ENCODE measurements at places on chromosomes 2 and 18. TPM values are rescaled to one million over a fixed set of nuclear protein-coding genes. Genes with fewer than 3 reads are reported as not detected.

RNF152 gene
- 1.0 TPM for total RNA-seq

CROCC2 gene
- not detected for total RNA-seq

LHCGR gene
- not detected for total RNA-seq

ATP5F1A gene
- 205 TPM for total RNA-seq

DNER gene
- not detected for total RNA-seq

DNA sequence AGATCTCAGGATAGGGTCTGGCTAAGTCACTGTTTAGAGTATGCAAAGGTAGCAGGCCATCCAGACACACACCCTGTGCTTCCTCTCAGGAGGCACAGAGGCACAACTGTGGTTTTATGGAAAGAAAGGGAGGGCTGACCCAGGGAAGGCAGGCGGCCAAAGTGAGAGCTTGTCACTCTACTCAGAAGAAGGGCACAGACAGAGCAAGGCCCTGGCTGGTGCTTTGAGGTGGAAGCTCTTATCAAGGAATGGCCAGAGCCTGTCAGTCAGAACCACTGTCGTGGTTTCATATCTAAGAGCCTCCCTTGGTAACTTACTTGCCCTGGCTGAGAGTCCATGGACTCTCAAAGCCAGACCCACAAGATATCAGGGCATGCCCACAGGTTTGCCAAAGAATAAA, 40.7 kb downstream of the SLC9A2 start:
- H3K36me3 ChIP-seq, result no peaks in the 10 kb centered on the region
- DNase-seq, result no peak
- peaks cover 7% of the 10 kb centered on the region for H3K4me1 ChIP-seq
- no peak overlapping the region for H3K4me3 ChIP-seq
- H3K27me3 ChIP-seq, result no peaks in the 10 kb centered on the region
- no peak overlapping the region for H3K27ac ChIP-seq

DNA sequence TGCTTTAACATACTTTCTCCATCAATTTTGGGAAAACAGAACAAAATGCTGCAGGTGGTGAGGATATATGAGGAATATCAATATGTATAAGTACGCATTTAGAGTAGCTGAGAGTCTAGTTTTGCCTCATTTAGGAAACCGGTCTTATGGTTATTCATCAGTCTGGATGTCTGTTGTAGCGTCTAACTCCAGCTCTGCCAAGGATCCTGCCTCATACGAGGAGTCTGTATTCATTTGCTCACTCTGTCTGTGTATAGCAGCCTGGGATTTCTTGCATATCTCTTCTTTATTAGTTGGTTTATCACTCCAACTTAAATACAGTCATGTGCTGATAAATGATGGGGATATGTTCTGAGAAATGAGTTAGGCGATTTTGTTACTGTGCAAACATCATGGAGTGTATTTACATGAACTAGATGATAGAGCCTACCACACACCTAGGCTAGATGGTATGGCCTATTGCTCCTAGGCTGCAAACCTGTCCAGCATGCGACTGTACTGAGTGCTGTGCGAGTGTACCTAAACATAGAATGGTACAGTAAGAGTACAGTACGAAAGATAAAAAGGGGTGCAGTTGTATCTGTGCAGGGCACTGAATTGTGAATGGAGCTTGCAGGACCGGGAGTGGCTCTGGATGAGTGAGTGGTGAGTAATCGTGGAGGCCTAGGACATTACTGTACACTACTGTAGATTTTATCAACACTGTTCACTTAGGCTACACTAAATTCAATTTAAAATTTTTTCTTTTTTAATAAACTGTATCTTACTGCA, 148.1 kb downstream of the ZNF407 start:
- H3K27me3 ChIP-seq, result no peaks in the 10 kb centered on the region
- no peaks in the 10 kb centered on the region for H3K4me1 ChIP-seq
- H3K36me3 ChIP-seq, result no peaks in the 10 kb centered on the region

GRCh38 chr2:154556146-154556545, 142.3 kb upstream of the KCNJ3 start:
- no peak for DNase-seq
- H3K36me3 ChIP-seq, result no peaks in the 10 kb centered on the region
- no peaks in the 10 kb centered on the region for H3K27me3 ChIP-seq
- H3K4me1 ChIP-seq, result no peaks in the 10 kb centered on the region

- H3K4me1 ChIP-seq, result no peaks in the 10 kb centered on the region
- H3K4me3 ChIP-seq, result no peak overlapping the region
- no peak overlapping the region for H3K27ac ChIP-seq
Measured at GRCh38 chr18:51716277-51716676, 518.8 kb upstream of the MEX3C start.

All from CD4-positive, alpha-beta T cell (primary cell).